T follicular helper cell (primary cell): ENCODE measurements at places on chromosomes 7 and 10.

GRCh38 chr10:34651416-34652195, 163.5 kb downstream of the PARD3 start:
- no peak for DNase-seq

GRCh38 chr7:158702196-158702595, 2.4 kb downstream of the NCAPG2 start:
- DNase-seq: no peak

DNA sequence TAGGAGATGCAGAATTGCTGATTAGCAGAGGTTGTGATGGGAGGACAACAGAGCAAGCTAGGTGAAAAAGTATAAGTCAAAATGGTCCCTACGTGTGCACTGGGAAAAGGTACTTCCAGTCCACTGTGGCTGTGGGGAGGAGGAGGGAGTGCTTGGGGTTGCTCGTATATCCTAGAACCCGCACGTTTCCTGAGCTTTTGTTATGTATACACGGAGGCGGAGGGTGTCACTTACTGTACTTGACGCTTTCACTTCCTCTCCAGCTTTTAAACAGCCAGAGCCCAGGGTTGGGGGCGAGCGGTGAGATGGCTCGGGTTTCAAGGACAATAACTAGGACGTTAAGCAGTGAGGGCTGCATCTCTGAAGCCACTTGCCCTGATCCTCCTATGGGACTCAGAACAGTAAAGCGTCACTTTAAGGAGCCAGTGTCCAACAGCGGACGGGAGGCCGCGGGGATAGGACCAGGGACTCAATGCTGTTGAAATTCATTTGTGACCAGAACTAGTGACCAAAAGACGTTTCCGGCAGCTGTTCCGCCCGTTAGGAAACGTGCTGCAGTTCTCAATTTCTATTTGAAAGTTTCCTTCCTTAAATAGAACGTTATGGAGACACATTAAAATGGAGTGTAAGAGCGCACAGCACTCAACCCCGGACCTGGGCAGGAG, 985 bp upstream of the ETV1 start:
- no peak for DNase-seq

GRCh38 chr7:3157566-3158287, 114.1 kb upstream of the CARD11 start:
- DNase-seq: no peak

DNA sequence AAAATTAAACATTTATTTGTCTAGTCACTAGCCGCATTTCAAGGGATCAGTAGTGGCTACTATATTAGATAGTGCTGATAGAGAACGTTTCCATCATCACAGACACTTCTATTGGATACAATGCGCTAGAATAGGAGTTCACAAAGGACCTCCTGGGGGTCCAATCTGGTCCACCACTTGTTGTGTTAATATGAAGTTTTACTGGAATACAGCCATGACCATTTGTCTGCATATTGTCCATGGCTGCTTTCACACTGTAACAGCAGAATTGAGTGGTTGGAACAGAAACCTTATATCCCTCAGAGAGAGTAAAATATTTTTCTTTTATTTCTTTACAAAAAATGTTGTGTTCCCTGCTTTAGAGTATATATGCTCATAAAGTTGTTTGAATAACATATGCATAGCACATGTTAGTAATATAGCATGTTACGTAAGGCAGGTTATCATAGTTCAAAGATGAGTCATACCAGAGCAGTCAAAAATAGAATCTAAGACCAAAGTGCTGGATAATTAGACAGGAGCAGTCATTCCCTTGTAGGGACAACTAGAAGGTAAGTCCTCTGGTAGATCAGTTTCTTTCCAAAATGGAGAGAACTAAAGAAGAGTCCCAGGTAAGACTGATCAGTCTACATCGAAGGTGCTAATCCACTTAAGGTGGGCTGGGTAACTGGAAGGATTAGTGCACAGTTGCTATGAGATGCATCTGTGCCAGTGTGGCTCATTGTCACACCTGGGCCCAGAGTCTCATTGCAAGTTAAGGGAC, 14.9 kb downstream of the BZW2 start:
- no peak for DNase-seq

- DNase-seq: no peak
These were observed 594 bp downstream of the ZNF503 start for GRCh38 chr10:75400771-75401568.

- DNase-seq: no peak
These were observed 46.7 kb downstream of the NKX6-2 start for GRCh38 chr10:132739225-132739613.

- DNase-seq: no peak
These were observed 831 bp downstream of the CCDC7 start for GRCh38 chr10:32446536-32447406.

DNA sequence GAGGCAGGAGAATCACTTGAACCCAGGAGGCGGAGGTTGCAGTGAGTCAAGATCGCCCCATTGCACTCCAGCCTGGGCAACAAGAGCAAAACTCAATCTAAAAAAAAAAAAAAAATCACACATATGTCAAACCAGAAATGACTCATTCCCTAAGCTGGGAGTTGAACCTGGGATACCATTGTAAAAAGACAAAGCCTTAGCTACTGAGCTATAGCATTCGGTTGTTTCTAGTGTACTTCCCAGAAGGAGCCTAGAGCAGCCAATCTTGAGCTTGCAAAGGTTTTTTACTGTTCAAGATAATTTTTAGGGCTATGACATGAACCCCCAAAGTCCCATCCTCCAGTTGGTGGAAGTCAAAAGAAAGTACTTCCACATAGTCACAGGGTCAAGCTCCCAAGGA, 87.9 kb downstream of the ZNF467 start:
- DNase-seq: no peak

- DNase-seq: no peak
These were observed 4.1 kb downstream of the NUDT1 start for GRCh38 chr7:2245883-2246675.

GRCh38 chr7:50717181-50717580, 65.5 kb downstream of the GRB10 start:
- DNase-seq: no peak

DNA sequence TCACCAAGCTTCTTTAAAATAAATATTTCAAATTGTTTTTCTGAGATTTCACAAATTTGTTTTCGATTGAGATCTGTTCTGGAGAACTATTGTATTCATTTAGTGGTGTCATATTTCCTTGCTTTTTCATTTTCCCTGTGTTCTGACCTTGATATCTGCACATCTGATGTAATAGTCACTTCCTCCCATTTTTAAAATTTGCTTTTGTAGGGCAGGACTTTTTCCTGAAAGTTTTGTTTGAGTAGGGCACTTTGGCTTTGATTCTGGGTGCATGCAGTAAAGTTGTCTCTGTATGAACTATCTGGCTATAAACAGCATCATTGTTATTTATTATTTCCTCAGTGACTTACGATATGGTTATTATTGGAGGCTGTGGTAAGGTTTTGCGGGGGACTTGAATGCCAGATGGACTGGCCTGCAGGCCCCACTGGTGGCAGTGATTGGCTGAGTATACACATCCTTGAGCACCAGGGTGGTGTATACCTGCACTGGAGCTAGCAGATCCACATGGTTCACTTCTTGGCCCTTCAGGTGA, 83.6 kb downstream of the CSTF2T start:
- no peak for DNase-seq

- DNase-seq: no peak
These were observed 36.3 kb downstream of the CFAP46 start for GRCh38 chr10:132906106-132906505.

- DNase-seq: no peak
These were observed 47.3 kb downstream of the ARHGAP22 start for GRCh38 chr10:48557511-48558123.

GRCh38 chr10:45052700-45053099, 52.0 kb downstream of the ZNF22 start:
- no peak for DNase-seq

GRCh38 chr10:57605948-57606485, 661.7 kb downstream of the IPMK start:
- DNase-seq: no peak

GRCh38 chr7:69651101-69651590, 52.9 kb downstream of the AUTS2 start:
- DNase-seq: no peak

- DNase-seq: no peak
These were observed 1.5 kb downstream of the SLC25A13 start for GRCh38 chr7:96320442-96320841.

- no peak for DNase-seq
These were observed 1065.4 kb downstream of the SORCS3 start for GRCh38 chr10:105706281-105707026.

DNA sequence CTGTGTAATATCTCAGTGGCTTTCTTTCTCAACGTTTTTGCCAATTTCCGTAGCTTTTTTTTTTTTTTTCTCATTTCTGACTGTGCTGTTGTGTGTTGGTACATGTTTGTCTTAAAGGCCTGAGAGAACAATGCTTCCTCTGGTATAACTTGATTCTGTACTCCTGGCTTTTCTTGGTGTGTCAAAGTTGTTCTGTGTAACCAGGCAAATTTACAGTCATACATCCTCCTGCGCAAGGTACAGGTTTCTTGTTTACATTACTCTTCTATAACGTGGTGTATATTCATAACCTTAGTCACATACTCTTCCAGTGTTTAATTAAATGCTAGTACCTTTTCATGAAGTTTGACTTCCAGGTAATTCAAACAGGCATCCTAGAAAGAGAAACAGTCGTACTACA, 8.3 kb upstream of the ARHGAP12 start:
- DNase-seq: no peak

GRCh38 chr10:17643339-17643754, 604 bp upstream of the STAM start:
- DNase-seq: no peak

DNA sequence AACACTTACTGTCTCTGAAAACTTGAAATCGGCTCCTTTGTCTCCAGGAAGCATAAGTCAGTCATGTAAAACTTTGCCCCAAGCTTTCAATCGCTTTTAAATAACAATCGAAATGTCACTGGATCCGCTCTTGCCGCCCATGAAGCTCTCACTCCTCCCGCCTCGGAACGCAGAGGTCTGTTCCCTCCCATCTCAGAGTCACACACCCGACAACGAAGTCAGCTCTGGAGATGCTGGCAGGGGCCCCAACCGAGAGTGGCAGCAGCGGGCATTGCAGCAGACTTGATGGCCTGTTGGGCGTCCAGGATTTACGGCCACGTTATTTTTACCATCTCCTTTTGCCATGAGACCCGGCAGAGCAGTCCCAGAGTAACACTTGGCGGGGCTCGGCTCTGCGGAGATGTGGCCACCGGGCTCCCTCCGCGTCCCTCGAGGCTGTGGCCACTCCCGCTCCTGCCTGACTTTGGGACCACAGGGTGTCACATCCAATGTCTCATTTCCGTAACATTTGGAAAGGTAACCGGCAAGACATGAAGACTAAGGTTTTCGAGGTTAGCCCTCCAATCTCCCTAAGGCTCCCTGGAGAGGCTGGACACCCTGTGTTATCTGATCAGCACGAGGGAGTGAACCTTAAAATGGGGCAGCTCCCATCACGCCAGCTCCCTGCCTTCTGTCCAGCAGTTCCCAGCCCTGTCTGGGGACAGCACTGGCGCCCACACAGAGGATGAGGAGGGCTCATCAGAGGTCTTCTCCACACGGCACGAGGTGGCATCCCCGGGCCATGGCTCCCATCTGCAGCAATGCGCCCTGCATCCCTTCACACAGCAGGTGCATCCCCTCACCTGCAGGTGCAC, 62.8 kb upstream of the ADGRA1 start:
- DNase-seq: no peak

GRCh38 chr10:78623578-78624215, 445.1 kb upstream of the ZMIZ1 start:
- no peak for DNase-seq

DNA sequence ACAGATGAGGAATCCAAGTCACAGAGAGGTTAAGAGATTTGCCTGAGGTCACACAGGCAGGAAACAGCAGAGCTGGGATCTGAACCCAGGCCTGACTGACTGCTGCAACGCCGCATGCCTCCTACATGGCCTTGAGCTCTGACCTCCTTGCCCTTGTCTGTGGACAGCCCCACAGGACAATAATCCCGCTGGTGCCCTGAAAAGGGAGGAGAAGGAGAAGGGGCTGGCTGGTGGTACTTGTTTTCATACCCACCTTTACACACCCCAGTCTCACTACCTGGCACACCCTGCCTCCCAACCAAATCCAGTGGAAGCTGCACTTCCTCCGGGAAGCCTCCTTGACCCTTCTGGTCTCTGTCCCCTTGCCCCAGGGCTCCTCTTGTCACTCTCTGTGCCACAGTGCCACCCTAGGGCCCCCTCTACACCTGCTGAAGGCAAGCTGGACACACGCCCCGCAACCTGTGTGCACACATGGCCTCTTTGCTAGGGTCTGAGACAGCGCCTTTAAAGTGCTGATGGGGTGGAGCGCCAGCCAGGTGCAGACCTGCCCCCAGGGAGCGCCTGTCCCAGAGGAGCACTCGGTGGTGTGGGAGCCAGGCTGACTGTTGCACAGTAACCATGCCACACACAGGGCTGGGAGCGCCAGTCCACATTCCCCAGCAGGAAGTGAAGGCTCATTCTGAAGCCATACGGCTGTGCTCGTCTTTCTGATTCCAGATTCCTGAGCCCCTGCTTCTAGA, 38.6 kb downstream of the ZCCHC24 start:
- no peak for DNase-seq

DNA sequence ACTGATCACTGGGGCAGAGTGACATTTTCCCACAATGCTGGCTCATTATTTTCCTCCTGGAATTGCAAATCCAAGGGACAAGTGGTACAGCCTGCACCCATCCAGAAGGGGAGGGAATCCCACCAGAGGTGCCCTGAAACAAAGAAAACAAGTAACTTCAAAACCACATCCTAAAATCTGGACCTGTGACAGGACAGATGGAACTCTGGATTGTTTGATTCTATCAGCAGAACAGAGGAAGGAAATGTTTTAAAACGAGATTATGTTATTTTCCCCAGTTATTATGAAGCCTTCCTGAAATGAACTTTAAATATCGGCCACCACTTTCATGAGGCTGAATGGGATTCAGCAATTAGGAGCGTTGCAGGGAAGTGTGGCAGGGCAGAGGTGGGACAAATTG, 62.2 kb upstream of the ECHDC3 start:
- DNase-seq: no peak

- DNase-seq: no peak
These were observed 21.3 kb upstream of the SPOCK2 start for GRCh38 chr10:72109636-72110157.

DNA sequence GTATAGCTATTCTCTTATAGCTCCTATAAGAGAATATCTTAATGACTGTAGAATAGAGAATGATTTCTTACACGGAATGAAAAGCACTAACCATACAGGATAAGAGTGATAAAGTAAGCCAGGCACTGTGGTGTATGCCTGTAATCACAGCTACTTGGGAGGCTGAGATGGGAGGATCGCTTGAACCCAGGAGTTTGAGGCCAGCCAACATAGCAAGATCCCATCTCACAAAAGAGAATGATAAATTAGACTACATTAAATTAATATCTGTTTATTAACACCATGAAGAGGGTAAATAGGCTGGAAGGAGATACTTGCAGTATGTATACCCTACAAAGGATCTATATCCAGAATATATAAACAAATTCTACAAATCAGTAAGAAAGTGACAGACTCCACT, 12.2 kb upstream of the OIT3 start:
- no peak for DNase-seq

GRCh38 chr7:157013602-157014549, 3.4 kb upstream of the MNX1 start:
- no peak for DNase-seq
